ENCODE measurements at places on chromosomes 13 and 19. TPM values are rescaled to one million over a fixed set of nuclear protein-coding genes. Genes with fewer than 3 reads are reported as not detected.

- DNase-seq, result no peak
These were observed 15.9 kb upstream of the ZNF208 start for GRCh38 chr19:22026687-22027086.

CEACAM16 gene
- polyA plus RNA-seq, result not detected

GRCh38 chr13:33710924-33711323 lies 107.0 kb upstream of the RFC3 start:
- peak; percentile 22 for DNase-seq

- peak; percentile 40 for DNase-seq
These were observed 22.1 kb downstream of the CACNA1A start for GRCh38 chr19:13484166-13484565.

WDR62 gene
- polyA plus RNA-seq, result 1.3 TPM

Measured in lung (tissue), 17 donors.